Nucleus accumbens (tissue), 56 donors: ENCODE measurements at places on chromosomes 1 and 21.
A peak's percentile ranks its signal among the peaks of the same experiment; 100 is the strongest.

DNA sequence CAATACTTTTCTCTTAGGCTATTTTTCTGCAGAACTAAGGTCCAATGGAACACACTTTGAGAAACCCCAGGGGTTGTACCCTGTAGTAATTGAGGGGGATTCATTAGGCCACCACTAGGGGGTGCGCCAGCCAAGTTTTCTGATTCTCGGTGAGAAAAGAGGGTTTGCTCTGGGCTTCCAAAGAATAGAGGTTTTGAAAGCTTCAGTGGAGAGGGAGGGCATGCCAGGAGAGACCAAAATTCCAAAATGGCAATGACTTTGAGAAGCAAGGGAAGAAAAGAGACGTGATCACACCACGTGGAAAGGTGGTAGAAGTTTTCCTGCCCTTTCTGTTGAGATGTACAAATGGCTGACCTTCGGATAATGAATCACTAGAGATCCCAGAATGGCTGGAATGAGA is 323.3 kb downstream of the RPS6KC1 start:
- DNase-seq, result peak; percentile 14

- DNase-seq, result no peak
Observed at GRCh38 chr1:19650416-19651140, 6.5 kb downstream of the NBL1 start.

DNA sequence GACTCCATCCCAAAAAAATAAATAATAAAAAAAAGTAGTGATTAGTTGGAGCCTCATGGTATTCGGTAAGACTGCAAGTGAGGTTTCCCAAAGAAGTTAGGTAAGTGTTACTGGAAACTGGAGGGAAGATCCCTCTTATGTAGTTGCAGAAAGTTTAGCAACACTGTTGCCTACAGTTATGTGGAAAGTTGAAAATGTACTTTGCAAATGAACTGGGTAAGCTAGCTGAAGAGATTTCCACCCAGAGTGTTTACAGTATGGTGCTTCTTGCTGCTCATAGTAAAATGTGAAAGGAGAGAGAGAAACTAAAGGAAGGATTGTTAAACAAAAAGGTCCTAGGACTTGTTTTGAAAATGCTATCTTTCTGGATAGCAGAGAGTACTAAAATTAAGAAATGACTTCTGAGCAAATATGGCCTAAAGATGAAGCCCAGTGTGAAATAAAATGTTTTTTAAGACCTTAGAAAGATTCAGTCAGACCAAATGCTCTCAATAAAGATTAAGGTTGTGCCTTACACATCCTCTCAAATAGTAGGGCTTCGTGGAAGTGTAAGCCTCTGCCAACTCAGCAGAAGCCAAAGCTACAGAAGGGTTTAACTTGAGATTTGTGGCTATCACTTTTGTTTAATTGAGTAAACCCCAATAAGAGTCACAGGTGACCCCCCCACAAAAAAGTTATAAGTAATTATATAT is 31.5 kb downstream of the RPS6KC1 start:
- DNase-seq, result no peak

- DNase-seq, result no peak
Observed at GRCh38 chr1:119159111-119159510, 18.7 kb upstream of the WARS2 start.

GRCh38 chr1:115461526-115461925 is 123.5 kb upstream of the NGF start:
- no peak for DNase-seq

GRCh38 chr1:225603538-225604354 is 49.2 kb downstream of the ENAH start:
- no peak for DNase-seq

GRCh38 chr1:230753586-230754251 is 6.5 kb downstream of the CAPN9 start:
- peak; percentile 25 for DNase-seq

DNA sequence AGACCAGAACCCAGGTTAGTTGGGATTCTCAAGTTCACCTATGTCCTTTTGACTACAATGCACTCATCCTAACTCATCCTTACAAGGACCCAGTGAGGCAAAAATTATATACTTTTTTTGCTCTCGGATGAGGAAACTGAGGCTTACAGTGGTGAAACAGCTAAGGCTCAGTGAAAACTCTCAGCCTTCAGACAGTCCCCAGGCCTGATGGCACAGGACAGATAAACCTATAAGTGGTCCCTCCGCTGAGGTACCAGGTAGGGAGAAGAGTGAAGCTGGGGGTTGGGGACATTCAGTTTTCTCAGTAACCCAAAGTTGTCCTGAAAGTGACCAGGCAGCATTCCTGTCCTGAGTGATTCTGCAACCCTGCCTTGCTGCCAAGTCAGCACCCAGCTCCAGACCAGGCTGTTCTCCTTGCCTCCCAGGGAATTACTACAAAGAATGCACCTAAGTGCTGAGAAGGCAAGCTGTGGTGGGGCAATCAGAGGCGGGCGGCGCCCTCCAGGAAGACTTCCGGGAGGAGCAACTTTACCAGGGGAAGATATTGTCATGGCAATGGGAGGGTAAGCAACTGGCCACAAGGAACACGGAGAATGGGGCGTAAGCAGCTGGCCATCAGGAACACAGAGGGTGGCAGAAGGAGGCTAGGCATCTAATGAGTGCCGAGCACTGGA is 4.6 kb downstream of the TENT5B start:
- no peak for DNase-seq

GRCh38 chr21:45357436-45358260 is 47.3 kb upstream of the COL18A1 start:
- DNase-seq, result no peak

DNA sequence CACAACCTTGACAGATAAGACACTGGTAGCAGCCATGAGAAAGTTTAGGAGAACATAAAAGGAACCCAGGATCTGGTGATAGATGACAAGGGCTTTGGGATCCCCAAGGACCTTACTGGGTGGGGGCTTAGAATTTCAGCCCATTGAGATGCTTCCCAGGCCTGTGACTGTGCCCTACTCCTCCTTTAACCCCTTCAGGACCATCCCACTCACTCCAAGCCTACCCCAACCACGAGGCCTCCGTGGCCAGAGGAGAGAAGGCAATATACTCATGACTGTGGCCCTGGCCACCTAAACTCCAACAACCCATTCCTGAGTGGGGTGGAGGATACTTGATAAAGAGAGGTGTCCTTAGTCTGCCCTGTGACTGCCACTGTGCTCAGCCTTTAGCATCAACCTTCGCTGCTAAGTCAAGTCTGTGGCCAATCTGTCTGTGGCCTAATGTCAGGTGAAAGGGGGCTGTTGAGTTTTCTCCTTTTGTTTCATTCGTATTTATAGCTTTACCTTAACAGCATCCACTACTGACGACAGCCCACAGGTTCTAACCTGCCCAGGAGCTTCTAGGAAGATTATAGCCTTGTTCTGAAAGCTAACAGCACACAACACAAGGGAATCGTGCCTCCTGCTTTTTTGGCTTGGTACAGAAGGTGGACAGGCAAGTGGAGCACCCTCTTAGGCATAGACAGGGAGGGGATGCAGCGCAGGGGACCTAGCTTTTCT is 16.9 kb upstream of the BCAR3 start:
- DNase-seq, result no peak

DNA sequence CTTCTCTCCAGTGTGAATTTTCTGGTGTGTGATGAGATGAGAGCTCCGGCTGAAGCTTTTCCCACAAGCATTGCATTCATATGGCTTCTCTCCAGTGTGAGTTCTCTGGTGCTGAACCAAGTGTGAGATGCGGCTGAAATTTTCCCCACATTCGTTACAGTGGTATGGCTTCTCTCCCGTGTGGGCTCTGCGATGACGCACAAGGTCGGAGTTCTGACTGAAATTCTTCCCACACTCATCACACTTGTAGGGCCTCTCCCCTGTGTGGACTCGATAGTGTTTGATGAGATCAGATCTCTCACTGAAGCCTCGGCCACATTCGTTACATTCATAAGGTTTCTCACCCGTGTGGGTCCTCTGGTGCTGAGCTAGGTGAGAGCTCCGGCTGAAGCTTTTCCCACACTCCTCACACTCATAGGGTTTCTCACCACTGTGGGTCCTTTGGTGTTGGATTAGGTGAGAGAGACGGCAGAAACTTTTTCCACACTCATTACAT is 7.4 kb downstream of the ZNF436 start:
- no peak for DNase-seq
